A549 treated with RU486 at 1 μM for 4 hours (cell line): ENCODE measurements at places on chromosomes 16 and 17. TPM values are rescaled to one million over a fixed set of nuclear protein-coding genes. Genes with fewer than 3 reads are reported as not detected.

Gene FBXO47
- not detected in 5 replicates for total RNA-seq

Gene SRSF1
- 213 to 296 TPM (median 260 TPM) in 5 replicates for total RNA-seq

Gene EME1
- total RNA-seq = 13.9 to 16.5 TPM (median 14.9 TPM) in 5 replicates

Gene CHMP1A
- 82.5 to 103 TPM (median 93.8 TPM) in 5 replicates for total RNA-seq

Gene TEX19
- total RNA-seq = 0.17 to 0.61 TPM (median 0.43 TPM) in 5 replicates

Gene TBX2
- 5.9 to 10.1 TPM (median 9.2 TPM) in 5 replicates for total RNA-seq

Gene CACNG1
- total RNA-seq = 0.10 to 0.21 TPM (median 0.13 TPM) in 4 of 5 replicates, not detected in the other

Gene TEPSIN
- 15.4 to 29.9 TPM (median 24.0 TPM) in 5 replicates for total RNA-seq

Gene RPL26
- total RNA-seq = 3,512 to 4,835 TPM (median 4,194 TPM) in 5 replicates

Gene KRT27
- total RNA-seq = not detected in 5 replicates

Gene CCL16
- total RNA-seq = not detected in 5 replicates

Gene LAT
- total RNA-seq = 2.2 to 5.3 TPM (median 4.3 TPM) in 5 replicates

Gene C16orf92
- not detected in 5 replicates for total RNA-seq

Gene TMEM114
- total RNA-seq = not detected in 5 replicates

Gene MON1B
- 26.8 to 43.8 TPM (median 37.0 TPM) in 5 replicates for total RNA-seq

Gene GABARAP
- 678 to 759 TPM (median 700 TPM) in 5 replicates for total RNA-seq

Gene KRT31
- not detected in 5 replicates for total RNA-seq

Gene TSNAXIP1
- 0.33 to 0.71 TPM (median 0.46 TPM) in 5 replicates for total RNA-seq

Gene KRTAP4-2
- not detected in 5 replicates for total RNA-seq

Gene HBA2
- total RNA-seq = 0.55 to 0.80 TPM (median 0.57 TPM) in 3 of 5 replicates, not detected in the others

Gene FUS
- total RNA-seq = 501 to 589 TPM (median 572 TPM) in 5 replicates

Gene SNN
- total RNA-seq = 8.0 to 10.6 TPM (median 10.2 TPM) in 5 replicates

Gene UMOD
- total RNA-seq = not detected in 5 replicates

Gene MRPS7
- 143 to 203 TPM (median 172 TPM) in 5 replicates for total RNA-seq

Gene KRTAP4-8
- total RNA-seq = 0.08 TPM in 1 of 5 replicates, not detected in the others

Gene TOM1L1
- total RNA-seq = 32.2 to 42.3 TPM (median 39.6 TPM) in 5 replicates

Gene IGSF6
- total RNA-seq = not detected in 5 replicates

Gene RAMP2
- 0.65 to 1.5 TPM (median 0.76 TPM) in 5 replicates for total RNA-seq

Gene ITGA2B
- 0.84 to 2.2 TPM (median 1.4 TPM) in 5 replicates for total RNA-seq

Gene ASPHD1
- 18.0 to 30.1 TPM (median 26.7 TPM) in 5 replicates for total RNA-seq

Gene NAA60
- total RNA-seq = 47.2 to 55.4 TPM (median 51.0 TPM) in 5 replicates

Gene SLC2A4
- 0.07 to 0.29 TPM (median 0.17 TPM) in 5 replicates for total RNA-seq

Gene PITPNM3
- total RNA-seq = 1.6 to 2.2 TPM (median 1.8 TPM) in 5 replicates

Gene PYCARD
- total RNA-seq = 27.9 to 44.1 TPM (median 37.7 TPM) in 5 replicates

Gene CTF1
- total RNA-seq = 0.08 to 0.23 TPM (median 0.16 TPM) in 4 of 5 replicates, not detected in the other

Gene CCP110
- total RNA-seq = 5.8 to 12.6 TPM (median 11.3 TPM) in 5 replicates

Gene KRT9
- total RNA-seq = not detected in 5 replicates

Gene TBC1D3K
- not detected in 5 replicates for total RNA-seq

Gene VASN
- 4.8 to 7.8 TPM (median 6.7 TPM) in 5 replicates for total RNA-seq
